ENCODE measurements at places on chromosomes 3 and 15.

- no peak for DNase-seq
Measured at GRCh38 chr15:42385206-42385979, 26.1 kb downstream of the CAPN3 start.

DNA sequence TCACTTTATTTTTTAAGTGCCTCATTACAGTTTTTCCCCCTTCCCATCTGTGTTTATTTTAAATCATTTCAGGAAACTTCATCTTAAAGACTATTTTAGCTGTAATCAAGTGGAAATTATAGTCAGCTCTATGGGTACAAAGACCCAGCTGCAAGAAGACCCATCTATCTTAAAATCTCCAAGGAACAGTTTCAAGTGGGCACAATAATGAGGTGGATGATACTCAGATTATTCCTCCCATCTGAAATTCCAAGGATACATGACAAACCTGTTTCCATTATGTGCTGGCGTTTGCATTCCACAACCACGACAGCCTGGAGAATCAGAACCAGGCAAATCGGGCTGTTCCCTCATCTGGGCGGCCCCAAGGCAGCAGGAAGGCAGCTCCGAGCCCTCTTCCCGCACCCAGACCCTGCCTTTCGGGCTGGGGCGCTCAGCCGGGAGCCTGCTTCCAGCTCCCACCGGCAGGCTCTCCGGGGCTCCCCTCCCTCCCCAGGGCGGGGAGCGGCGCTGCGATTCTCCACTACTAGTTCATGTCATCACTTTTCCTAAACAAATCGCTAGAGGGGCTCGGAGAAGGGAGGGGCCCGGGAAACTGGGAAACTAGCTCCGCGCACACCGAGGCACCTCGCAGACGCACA is at the start of gene MGLL:
MGLL (minus strand) TSS at position 475 of the 641 bp plus-strand sequence; CDS start at position 278, 197 bp downstream.
- no peak for DNase-seq

DNA sequence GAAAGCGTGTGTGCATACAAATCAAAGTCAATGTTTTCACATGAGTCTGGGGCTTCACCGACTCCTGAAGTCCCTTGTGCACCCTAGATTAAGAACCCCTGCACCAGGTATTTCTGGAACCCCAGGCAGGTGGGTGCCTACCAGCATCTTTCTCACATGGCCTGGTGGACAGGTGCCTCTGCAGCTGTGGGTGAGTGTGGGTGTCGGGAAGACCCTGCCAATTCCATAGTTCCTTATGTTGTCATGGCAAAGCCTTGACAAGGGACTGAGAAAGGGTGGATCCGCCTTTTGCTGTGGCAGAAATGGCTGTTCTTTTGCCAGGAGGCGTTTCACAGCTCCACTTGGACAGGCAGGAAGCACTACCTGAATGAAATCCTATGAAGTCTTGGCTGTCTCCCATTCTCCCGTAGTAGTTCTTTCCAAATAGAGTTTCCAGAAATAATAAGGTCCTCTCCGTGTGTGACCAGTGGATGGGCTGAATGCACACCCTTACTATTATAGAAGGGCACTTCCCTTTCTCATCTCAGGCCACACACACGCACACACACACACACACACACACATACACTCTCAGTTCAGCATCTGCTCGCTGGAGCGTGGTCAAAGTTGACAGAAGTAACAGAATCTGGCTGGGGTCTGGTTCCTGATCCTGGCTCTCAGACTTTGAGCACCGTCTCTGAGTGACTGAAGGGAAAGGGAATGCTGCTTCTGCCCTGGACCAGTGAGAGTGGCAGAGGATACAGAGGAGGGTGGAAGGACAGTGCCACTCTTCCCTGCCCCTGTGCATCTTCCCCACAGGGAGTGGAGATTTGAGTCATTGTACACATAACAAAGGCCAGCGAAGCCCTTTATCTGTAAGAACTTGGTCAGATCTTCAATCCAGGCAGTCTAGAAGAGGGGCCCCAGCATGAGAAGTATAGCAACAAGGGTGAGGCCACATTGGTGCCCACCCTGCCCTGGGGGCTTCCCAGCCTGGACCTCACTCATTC is 38.7 kb downstream of the PDIA5 start:
- DNase-seq = no peak

DNA sequence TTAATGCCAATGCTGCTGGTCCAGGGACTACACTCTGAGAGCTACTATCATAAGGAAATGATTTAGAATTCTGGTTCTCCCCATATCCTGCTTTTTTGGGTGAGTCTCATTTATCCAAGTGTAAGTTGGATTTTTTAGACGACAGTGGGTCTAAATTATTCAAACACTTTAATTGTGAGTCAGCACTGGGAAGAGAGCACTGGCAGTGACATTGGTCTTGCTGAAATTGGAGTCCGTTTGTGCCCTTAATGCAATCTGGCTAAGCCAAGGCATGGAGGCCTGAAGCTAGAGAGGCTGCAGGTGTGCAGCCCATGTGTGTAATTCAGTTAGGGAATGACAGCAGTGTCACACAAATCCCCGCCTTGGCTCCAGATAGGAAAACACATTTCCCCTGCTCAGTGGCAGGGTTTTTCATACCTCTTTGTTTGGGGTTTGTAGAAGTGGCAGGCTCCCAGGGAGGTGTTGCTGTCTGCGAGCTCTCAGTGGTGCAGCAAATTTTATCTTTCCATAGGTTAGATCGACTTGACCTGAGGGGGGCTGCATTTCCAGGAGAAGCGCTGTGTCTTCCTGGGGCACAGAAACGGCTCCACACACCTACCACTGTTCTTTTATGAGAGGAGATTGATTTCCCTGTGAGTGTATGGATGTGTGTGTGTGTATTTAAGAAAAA is 197.7 kb downstream of the CD47 start:
- DNase-seq = no peak

DNA sequence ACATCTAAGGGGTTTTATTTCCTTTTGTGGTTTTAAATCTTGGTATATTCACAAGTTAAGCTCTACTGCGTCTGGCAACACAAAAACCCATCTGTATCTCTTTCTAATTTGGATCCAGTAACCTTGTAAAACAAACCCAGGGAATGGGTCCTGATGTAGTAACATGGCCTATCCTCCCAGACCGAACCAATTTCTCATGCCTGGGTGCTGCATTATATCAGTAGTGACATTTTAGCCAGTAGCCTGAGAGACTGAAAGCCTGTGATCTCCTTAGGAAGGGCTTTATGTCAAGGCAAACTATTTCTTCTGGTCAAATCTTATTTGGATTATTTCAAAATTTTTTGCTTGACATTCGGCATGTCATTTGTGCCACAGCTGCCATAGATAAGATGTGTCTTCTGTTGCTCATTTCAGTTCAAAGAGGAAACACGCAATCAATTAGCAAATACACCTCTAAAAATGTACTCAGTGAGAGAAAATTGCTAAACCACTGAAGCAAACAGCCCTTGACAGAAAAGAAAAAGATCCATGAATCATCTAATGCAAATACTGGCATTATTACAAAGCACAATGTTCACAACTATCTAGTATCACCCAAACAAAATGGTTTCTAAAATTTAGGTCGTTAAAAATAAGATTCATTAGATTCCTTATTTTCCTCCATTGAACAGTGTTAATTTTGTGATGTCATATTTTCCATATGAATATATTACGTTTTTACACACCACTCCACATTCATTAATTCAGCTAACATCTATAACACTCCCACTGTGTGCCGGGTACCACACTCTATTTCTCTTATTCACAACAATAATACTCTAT is 4.0 kb downstream of the NPTN start:
- DNase-seq = no peak

DNA sequence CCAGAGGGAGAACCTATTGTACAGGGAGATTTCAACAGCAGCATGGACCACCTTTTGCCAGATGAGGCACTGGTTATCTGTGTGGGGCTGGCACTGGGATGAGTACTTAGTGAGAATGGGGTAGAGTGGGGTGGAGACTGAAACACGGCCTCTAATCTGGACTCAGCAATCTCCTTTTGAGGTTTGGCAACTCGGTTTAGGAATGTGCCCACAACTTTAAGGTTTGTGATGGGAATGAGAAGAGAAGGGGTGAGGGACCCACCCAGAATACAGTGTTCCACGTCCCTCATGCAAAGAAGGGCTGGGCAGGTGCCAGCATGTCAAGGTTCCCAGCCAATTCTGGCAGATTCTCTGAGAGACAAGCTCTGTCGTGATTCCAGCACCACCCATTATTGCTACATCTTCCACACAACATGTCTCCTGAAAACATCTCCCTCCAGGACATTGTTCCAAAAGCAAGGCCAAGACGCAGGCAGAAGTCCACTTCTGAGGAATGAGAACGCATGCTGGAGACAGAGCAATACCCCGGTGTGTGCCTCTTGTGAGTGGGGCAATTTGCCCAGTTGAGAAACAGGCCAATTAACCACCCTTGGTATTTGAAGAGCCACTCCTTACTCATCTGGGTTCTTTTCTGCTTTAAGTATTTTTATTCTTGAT is 37.5 kb upstream of the CCR4 start:
- no peak for DNase-seq

- no peak for DNase-seq
Measured at GRCh38 chr3:161305095-161305991, 66.0 kb downstream of the SPTSSB start.

DNA sequence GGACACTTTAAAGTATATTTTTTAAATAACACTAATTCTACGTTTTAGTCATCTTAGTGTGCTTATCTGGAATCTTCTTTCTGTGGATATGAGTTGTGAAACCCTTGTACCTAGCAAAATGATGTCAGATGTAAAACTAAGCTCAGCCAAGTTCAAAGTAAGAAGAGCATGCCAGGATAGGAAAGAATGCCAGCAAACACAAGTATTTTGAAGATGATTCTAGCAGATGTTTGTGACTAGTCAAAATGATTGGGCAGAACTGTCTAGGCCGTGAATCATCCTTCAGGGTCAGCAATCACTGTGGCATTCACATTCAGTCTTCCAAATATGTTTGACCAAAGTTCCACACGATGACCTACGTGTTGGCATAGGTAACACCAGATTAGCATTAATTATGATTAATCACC is 5.4 kb upstream of the PLOD2 start:
- no peak for DNase-seq

All from activated naive CD4-positive, alpha-beta T cell treated with anti-CD3 and anti-CD28 coated beads, Interleukin-2, amount 50 U/mL, for 16 hours (primary cell).